NCI-H526 treated with DMSO at 0.1 percent for 48 hours (cell line): ENCODE measurements at places on chromosomes 11 and 22.
A peak's percentile ranks its signal among the peaks of the same experiment; 100 is the strongest.

DNA sequence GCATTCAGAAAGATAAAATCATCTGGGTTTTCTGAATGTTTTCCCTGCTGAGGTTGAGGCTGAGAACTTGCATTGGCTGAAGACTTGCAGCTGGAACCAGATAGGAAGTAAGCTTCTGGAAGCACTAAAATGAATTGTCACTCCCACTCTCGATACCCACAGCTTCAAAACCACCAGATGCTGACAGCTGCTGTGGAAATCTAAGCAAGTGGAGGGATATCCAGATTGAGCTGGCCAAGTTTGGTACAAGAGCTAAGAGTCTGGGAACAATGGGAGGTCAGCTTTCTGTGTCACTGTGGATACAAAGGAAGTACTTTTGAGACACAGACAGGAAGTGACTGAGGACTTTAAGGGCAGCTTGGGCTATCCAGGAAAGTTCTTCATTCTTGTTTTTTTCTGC is 51.3 kb upstream of the CD44 start:
- DNase-seq = no peak

DNA sequence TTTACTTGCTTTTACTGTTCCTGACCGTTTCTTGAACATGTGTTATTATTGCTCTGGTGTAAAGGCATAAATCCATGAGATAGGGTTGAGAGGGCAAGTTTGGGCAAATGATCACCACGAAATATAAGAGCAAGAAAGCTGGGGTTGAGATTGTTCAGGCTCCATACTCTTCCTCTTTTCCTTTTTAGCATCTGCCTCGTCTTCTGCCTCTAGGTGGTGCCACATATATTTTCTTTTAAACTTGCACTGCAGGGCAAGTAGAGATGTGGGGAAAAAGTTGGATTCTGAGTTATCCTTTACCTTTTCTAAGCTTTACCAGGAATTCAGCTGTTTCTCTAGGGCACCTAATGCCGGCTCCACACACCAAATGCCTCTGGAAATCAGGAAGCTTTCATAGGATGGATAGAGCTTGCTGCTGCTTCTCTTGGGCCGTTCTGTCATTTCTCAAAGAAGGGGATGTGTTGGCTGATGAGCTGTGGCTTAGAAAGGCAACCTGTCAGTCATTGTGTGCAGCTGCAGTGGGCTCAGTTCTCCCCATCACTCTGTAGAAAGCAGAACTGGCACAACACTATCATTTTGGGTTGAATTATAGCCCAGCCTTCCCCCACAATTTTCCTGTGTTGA is 98.2 kb downstream of the LDLRAD3 start:
- DNase-seq = no peak

GRCh38 chr11:61959678-61960077 is 7.8 kb downstream of the FTH1 start:
- no peak for DNase-seq

GRCh38 chr11:35982061-35982460 is 38.2 kb downstream of the LDLRAD3 start:
- DNase-seq = no peak

DNA sequence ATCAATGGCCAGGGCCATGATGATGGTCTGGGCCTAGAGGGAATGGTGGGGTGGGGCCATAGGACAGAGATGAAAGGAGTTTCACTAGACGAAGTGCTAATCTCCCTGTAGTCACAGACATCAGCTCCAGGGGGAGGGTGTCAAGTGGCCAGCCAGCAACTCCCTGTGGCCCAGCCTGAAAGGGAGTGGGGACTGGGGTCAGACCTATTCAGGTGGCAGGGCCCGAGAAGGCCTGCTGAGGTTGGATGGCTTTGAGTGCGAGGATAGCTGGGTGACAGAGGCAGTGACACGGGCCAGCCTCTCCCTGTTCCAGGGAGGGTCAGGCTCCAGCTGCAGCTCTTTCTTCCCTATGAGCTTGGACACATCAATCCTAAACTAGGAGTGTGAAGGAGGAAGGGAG is 11.0 kb downstream of the TOB2 start:
- DNase-seq = no peak

GRCh38 chr11:61695917-61696316 is 15.7 kb downstream of the DAGLA start:
- no peak for DNase-seq

DNA sequence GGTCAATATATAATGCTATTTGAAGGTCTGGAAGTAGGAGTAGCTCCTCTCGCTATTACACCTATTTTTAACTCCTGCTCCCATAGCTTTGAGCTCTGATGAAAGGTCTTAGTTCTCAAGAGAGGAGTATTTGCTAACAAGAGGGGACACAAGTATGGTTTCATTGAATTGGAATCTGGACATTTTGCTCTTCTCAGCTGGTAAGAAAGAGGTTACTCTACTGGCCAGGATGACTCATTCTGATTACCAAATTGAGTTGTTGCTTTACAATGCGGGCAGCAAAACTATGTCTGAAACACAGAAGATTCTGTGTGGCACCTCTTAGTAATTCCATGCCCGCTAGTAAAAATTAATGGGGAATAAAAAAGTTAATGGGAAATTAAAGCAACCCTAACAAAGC is 63.6 kb upstream of the EP300 start:
- DNase-seq = no peak

DNA sequence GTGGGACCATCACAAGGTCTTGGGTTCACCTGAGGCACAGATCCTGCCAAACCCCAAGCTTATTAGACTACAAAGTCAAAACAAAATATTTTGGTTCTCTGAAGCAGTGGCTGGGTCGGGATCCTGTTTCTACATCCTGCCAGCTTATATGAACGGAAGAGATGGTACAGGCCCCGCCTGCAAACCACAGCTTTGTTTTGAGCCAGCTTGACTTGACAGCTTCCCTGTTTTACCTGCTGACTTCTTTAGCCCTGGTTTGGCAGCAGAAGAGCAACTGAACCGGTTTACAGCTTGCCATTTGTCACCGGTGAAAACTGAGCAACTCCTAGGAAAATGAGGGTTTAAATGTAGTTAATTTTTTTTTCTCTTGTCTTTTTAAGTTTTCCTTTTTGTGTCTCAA is 11.4 kb downstream of the PACS1 start:
- DNase-seq = peak; percentile 36
